ENCODE measurements at places on chromosomes 3 and 15.

- no peak for DNase-seq
Observed at GRCh38 chr3:77947671-77948070, 907.8 kb downstream of the ROBO2 start.

- no peak for DNase-seq
Observed at GRCh38 chr3:138938056-138938876, 8.7 kb downstream of the FOXL2 start.

DNA sequence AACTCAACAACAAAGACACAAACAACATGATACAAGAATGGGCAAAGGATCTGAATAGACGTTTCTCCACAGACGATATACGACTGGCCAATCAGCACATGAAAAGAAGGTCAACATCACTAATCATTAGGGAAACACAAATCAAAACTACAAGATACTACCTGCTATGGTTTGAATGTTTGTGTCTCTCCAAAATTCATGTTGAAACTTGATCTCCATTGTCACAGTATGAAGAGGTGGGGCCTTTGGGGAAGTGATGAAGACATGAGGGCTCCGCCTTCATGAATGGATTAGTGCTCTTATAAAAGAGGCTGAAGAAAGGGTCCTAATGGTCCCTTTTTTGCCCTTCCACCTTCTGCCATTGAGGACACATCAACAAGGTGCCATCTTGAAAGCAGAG, 32.3 kb downstream of the ACAP2 start:
- DNase-seq: no peak

- DNase-seq: no peak
Observed at GRCh38 chr15:76843269-76843668, 61.9 kb downstream of the SCAPER start.

- DNase-seq: no peak
Observed at GRCh38 chr3:133761605-133762484, 15.7 kb downstream of the TF start.

DNA sequence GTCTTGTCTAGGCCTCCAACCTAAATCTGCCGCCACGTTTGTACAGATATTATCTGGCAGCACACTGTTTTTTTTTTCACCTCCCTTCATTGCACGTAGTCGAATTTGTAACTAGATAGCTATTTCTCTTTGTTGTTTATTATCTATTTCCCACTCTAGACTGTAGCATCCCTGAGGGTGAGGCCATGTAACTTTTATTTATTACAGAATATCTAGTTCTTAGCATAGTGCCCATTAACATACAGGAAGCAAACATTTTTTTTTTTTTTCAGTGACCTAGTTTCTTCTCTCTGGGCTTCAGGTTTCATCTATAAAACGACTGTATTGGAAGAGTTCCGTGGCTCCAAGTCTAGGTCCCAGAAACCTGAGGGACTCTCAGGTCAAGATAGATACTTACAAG, 354.3 kb downstream of the FGF12 start:
- no peak for DNase-seq

DNA sequence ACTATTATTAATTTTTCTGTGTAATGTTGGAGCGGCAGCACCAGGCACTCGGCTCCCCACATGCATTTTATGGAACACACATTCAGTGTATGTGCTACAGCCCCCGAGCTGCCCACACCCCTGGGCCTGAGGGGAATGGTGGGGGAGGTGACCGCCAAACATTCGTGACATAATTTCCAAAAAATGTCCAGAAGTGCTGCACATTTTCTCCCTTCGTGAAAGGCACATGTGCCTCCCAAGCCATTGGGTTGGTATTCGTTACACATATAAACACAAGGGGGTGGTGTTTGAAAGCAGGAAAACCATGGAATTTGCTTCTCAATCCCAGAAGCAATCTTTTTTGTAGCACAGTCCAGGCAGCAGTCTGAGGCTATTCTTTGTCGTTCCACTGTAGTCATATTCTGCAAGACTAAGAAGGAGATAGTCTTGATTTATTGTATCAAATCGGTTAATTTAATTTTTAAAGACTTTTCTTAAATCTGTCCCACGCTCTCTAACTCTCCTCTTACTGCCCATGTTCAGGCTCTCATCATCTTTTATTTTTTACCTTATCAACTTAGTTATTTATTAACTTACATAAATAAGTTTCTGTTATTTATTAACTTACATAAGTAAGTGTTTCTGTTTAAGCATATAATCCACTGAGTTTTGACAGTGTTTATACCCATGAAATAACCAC, 39.2 kb upstream of the POLR2M start:
- peak; percentile 67 for DNase-seq

GRCh38 chr15:99282586-99282985, 31.3 kb downstream of the LRRC28 start:
- DNase-seq: no peak

DNA sequence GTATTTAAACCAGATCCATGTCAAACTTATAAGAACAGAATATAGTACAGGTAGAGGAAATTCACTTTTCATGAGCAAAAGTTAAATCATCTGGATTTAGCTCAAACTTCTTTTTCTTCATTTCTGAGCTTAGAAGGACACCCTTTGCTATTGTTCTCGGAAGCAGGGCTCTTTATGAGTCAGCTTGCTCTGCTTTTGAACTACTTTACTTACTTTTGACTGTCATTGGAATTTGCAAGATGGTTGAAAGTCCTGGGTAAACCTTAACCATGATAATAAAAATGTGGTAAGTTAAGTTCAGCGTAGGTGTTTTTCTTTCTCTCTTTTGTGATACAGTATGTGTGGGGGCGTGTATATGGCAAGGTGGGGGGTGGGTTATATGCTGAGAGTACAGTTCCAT, 312.7 kb upstream of the DPH6 start:
- DNase-seq: no peak

DNA sequence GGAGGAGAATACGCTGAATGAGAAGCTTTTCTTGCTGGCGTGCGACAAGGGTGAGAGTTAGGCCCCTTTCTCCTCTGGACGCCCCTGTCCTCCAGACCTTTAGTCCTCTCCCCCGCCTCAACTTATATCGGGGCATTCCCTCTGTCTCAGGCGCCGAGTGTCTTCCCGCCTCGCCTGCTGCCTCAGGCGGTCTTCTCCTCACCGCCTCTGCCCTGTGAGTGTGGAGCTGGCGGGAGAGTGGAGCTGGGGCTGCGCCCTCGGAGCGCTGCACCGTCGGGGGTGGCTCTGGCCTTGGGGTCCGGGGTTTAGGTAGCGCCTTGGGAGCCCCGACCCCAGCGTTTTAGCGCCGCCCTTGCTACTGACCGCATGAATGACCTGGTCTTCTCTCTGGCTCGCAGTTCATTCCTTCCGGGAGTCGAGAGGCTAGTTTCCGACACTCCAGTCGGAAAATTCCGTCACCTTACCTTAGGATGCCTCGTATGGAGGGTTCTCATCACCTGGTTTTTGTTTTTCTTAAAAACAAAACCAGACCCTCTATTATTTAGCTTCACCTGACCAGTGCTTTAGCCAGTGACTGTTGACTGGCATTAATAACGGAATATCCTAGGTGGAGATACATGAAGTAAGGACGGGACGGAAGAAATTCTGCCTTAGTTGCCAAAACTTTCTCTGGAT, 985 bp downstream of the TRPC1 start:
- DNase-seq: peak; percentile 38

GRCh38 chr15:54962637-54963036, 234.1 kb downstream of the RSL24D1 start:
- no peak for DNase-seq
